T-helper 17 cell (primary cell): ENCODE measurements at places on chromosomes 11 and 22. TPM values are rescaled to one million over a fixed set of nuclear protein-coding genes. Genes with fewer than 3 reads are reported as not detected.

The HTR3B gene
- not detected for total RNA-seq

The INS gene
- total RNA-seq: not detected

The SLC22A6 gene
- not detected for total RNA-seq

The RASGRP2 gene
- total RNA-seq: 464 TPM

The GCAT gene
- total RNA-seq: 0.78 TPM

The ZNF214 gene
- total RNA-seq: not detected

The POU2AF3 gene
- not detected for total RNA-seq

The BLID gene
- total RNA-seq: not detected

The APOL6 gene
- 44.8 TPM for total RNA-seq

The OR56A5 gene
- not detected for total RNA-seq

The OR51E2 gene
- not detected for total RNA-seq

The CHST1 gene
- total RNA-seq: not detected

The JAML gene
- 84.0 TPM for total RNA-seq

The IGSF22 gene
- 2.0 TPM for total RNA-seq

The MUC6 gene
- not detected for total RNA-seq

The KRTAP5-8 gene
- total RNA-seq: not detected

The GLB1L2 gene
- total RNA-seq: 0.37 TPM

The MFNG gene
- total RNA-seq: 150 TPM

The CBLIF gene
- not detected for total RNA-seq

The TEX12 gene
- total RNA-seq: 0.52 TPM

The MAP6 gene
- total RNA-seq: 0.18 TPM

The BTBD18 gene
- not detected for total RNA-seq

The TYR gene
- not detected for total RNA-seq

The MOGAT2 gene
- total RNA-seq: not detected

The PNPLA3 gene
- total RNA-seq: not detected

The FGF4 gene
- not detected for total RNA-seq

The ARL2 gene
- total RNA-seq: 21.6 TPM

The QSER1 gene
- total RNA-seq: 9.4 TPM

The TBX10 gene
- not detected for total RNA-seq

The TRIM6 gene
- not detected for total RNA-seq

The PIM3 gene
- total RNA-seq: 227 TPM

The DRICH1 gene
- total RNA-seq: 0.42 TPM

The ROBO4 gene
- total RNA-seq: not detected

The HTR3A gene
- total RNA-seq: not detected

The CATSPER1 gene
- not detected for total RNA-seq
